ENCODE measurements at places on chromosomes 6 and 20.

GRCh38 chr6:46676604-46677313 lies 10.9 kb upstream of the TDRD6 start:
- DNase-seq = no peak

DNA sequence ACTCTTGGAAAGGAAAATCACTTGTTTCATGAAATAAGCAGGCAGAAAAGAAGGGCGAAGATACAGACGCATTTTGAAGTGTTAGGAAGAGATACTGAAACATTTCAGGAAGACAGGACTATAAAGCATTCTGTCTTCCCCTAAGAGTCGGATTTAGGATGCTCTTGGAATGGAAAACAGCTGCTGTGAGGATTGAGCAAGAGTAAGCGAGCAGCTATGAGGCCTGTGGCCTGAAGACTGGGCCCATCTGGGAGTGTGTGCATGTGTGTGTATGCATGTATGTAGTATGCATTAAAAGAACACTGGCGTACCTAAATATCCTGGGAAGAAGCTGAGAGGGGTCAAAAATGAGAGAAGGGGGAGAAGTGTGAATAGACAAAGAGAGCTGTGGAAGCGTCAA lies 83.6 kb downstream of the SIM1 start:
- no peak for DNase-seq

- DNase-seq = peak; percentile 64
Observed at GRCh38 chr20:37276494-37277252, 12.8 kb upstream of the MANBAL start.

- no peak for DNase-seq
Observed at GRCh38 chr6:5684320-5685053, 322.2 kb downstream of the NRN1 start.

- DNase-seq = no peak
Observed at GRCh38 chr20:52420805-52421204, 229.2 kb upstream of the ZFP64 start.

- no peak for DNase-seq
Observed at GRCh38 chr20:48592107-48592940, 235.5 kb downstream of the PREX1 start.

DNA sequence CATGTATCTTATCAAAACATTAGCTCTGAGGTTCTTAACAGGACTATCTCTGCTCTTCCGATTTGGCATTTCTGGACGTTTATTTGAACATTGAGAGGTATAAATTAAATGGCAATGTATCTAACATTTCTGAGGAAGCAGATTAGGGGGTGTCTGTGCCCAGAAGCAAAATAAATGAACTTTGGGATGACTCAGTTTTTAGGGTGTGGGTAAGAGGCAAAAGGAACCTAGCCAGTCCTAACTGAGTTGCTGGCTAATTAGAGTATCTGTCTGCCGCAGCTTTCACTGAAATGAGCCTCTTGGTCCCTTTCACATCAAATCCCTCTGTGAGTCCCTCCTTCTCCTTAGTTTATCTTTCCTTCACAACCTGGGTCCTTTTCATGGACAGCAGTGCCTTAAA lies 1.1 kb downstream of the RNF144B start:
- DNase-seq = no peak

DNA sequence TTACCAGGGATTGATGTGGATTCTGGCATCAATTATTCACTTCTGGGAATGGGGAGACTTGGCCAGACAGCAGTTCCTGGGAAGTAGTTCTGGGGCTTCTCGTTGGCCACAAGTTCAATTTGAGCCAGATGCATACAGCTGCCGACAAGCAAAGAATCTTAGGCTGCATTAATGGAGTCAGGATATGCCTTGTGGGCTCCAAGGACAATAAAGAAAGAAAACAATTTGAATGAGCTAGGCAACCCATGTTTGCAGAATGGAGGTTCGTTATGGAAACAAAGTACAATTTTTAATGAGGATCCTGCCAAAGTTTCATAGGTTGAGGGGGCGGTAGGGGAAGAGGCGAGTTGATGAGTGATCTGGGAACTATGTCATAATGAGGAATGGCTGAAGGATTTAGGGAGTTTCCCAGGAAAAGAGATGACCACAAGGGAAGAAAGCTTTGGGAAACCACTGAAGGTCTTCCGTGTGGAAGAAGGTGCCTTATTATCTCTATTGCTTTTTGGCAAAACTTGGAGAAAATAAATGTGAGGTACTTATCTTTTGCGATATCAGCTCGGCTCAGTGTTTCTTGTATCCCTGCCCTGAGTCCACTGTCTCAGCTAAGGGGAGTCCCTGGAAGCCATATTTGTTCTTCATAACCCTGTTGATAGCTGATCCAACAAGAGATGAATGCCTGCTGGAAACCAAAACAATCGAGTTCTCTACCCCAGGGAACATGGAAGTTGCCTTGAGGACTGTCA lies 181.0 kb upstream of the ZNF217 start:
- no peak for DNase-seq
